Naive thymus-derived CD4-positive, alpha-beta T cell (primary cell): ENCODE measurements at places on chromosomes 6 and 20.

DNA sequence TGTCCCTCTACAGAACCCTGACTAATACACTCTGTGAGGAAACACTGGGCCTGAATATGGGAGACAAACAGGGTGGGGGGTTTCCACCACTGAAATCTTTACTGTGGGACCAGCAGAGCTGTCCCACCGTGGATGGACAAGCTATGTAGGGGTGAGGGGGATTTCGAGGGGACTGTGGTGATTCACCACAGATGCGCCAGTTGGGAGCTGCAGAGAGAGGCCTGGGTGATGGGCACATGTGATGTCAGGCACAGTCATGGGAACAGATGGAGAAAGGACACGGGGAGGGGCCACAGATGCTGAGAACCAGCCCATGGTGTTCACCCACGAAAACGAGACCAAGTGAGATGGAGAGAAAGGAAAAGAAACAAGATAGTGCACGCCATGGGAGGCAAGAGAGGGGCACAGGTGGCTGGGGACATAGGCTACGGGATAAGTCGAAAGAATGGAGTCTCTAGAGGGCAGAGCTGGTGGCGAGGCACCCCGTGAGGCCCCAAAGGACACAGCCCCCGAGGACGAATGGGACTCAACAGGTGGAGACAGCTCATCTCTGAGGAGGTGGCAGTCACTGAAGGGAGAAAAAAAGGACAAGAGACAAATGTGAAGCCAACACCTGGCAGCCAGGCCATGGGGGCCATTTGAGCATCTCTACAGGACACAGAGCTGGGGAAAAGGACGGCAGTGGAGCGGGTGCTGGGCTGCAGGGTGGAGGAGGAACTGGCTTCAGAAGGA lies 10.5 kb upstream of the RAMACL start:
- no peaks in the 10 kb centered on the region for H3K4me1 ChIP-seq
- no peak for DNase-seq
- no peaks in the 10 kb centered on the region for H3K36me3 ChIP-seq
- no peak overlapping the region for H3K4me3 ChIP-seq

GRCh38 chr20:34888468-34888867 lies 12.1 kb downstream of the ACSS2 start:
- H3K27me3 ChIP-seq, result no peaks in the 10 kb centered on the region
- H3K4me3 ChIP-seq, result no peak overlapping the region
- H3K4me1 ChIP-seq, result peaks cover 13% of the 10 kb centered on the region
- H3K27ac ChIP-seq, result no peak overlapping the region
- peaks cover 16% of the 10 kb centered on the region for H3K36me3 ChIP-seq

DNA sequence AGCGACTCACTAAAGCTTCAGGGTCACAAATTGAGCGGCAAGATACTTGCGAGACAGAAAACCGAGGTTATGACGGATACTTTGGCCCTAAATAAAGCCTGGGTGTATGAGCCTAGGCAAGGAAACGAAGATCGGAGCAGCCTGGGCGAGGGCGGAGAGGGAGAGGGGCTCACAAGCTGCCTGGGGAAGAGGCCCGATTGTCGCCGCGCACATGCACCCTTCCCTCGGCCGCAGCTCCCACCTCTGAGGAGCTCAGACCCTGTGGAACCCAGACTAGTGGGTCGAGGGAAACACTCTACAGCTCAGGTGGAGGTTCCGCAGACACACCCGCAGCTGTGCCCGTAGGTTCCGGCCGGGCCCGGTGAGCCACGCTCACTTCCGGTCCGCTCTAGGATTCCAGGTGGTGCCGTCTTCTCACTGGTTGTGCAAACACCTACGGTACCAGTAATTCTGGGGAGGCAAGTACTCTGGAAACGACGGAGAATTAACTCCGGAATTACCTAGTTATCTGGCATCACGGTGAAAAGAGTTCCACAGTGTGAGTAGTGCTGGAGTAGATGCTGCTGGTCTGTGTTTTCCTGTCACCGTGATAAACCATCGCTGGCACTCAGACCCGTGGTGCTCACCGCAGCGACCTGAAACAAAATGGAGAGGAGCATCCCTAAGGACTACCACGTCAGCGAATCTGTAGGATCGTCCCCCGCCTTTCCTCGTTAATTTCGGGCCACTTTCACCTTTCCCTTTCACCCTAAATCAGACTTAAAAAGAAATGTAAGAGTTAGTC lies 61.5 kb downstream of the GPX5 start:
- no peak overlapping the region for H3K27ac ChIP-seq
- H3K4me3 ChIP-seq, result peak overlapping the region; percentile 54
- H3K27me3 ChIP-seq, result peaks cover 10% of the 10 kb centered on the region
- H3K36me3 ChIP-seq, result no peaks in the 10 kb centered on the region
- peaks cover 9% of the 10 kb centered on the region for H3K4me1 ChIP-seq

- H3K27me3 ChIP-seq, result no peaks in the 10 kb centered on the region
- H3K27ac ChIP-seq, result no peak overlapping the region
Observed at GRCh38 chr6:42963855-42964605, 3.5 kb downstream of the GNMT start.

DNA sequence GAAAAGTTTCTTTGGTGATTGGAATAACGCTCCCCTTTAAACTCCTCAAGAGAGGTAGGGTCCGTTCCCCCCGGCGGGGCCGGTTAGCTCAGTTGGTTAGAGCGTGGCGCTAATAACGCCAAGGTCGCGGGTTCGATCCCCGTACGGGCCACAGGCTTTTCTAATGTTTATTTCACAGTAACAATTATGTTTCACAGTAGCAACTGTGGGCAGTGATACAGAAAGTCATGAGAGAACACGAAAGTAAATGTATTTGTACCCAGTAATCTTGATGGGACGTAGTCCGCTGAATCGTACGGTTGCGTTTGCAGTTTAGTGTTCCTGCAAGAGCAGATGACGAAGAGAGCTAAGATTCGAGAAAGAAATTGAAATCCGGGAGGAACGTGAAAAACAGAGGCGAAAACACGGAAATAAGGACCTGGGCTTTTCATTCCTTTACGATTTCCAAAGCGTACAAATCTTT lies 505.5 kb downstream of the PRIM2 start:
- H3K4me3 ChIP-seq, result no peak overlapping the region
- no peak for DNase-seq
- no peaks in the 10 kb centered on the region for H3K36me3 ChIP-seq
- H3K27ac ChIP-seq, result no peak overlapping the region
- H3K27me3 ChIP-seq, result no peaks in the 10 kb centered on the region
- no peaks in the 10 kb centered on the region for H3K4me1 ChIP-seq

DNA sequence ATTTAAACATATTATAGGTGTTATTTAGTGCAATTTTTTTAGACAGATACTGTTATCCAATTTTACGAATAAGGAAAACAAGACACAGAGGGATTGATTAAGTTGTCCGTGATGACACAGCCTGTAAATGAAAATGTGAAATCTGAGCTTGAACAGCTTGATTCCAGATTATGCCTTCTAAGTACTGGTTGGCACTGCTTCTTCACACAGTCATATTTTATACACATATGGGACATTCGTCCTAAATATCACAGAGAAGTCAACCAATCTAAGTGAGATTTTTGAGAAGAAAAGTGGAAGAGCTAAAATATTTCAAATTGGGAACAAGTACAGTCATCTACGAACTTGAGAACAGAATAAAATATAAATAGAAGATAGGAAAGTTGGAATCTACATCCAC lies 756.3 kb downstream of the BCKDHB start:
- no peak for DNase-seq
- H3K36me3 ChIP-seq, result no peaks in the 10 kb centered on the region
- H3K4me3 ChIP-seq, result no peak overlapping the region

DNA sequence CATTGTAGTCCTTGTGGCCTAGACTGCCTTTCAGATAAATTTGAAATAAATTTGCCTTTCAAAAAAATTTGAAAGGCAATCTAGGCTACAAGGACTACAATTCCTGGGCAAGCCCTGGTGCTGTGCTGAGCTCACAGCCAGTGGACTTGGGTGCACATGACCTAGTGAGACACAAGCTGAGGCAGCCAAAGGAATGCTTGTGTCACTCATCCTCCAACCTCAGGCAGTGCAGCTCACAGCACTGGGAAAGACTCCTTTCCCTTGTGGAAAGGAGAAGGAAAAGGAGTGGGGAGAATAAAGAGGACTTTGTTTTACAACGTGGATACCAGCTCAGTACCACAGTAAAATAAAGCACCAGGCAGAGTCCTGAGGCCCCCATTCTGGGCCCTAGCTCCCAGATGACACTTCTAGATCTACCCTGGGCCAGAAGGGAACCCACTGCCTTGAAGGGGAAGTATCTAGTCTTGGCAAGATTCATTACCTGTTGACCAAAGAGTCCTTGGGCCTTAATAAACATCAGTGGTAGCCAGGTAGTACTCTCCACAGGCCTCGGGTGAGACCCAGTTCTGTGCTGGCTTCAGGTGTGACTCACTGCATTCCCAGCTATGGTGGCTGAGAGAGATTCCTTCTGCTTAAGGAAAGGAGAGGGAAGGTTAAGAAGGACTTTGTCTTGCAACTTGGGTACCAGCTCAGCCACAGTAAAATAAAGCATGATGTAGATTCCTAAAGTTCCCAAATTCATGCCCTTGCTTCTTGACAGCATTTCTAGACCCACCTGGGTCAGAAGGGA lies 659.7 kb upstream of the FLRT3 start:
- H3K4me1 ChIP-seq, result no peaks in the 10 kb centered on the region
- H3K4me3 ChIP-seq, result no peak overlapping the region
- H3K27ac ChIP-seq, result no peak overlapping the region
- H3K27me3 ChIP-seq, result no peaks in the 10 kb centered on the region

- no peaks in the 10 kb centered on the region for H3K4me1 ChIP-seq
- DNase-seq, result no peak
- no peak overlapping the region for H3K4me3 ChIP-seq
- no peaks in the 10 kb centered on the region for H3K27me3 ChIP-seq
Observed at GRCh38 chr6:80541181-80541580, 434.7 kb downstream of the BCKDHB start.

GRCh38 chr6:2876210-2877056 lies 26.7 kb downstream of the SERPINB9 start:
- H3K36me3 ChIP-seq, result no peaks in the 10 kb centered on the region
- no peaks in the 10 kb centered on the region for H3K27me3 ChIP-seq
- no peak for DNase-seq

- H3K27ac ChIP-seq, result no peak overlapping the region
- no peaks in the 10 kb centered on the region for H3K27me3 ChIP-seq
- DNase-seq, result no peak
- no peak overlapping the region for H3K4me3 ChIP-seq
Observed at GRCh38 chr6:36082318-36082717, 48.0 kb upstream of the MAPK13 start.

GRCh38 chr6:45772886-45773495 lies 242.7 kb downstream of the CLIC5 start:
- H3K27me3 ChIP-seq, result no peaks in the 10 kb centered on the region
- H3K36me3 ChIP-seq, result no peaks in the 10 kb centered on the region
- no peak overlapping the region for H3K27ac ChIP-seq
- DNase-seq, result no peak

GRCh38 chr20:57004416-57004815 lies 262.0 kb downstream of the BMP7 start:
- no peaks in the 10 kb centered on the region for H3K27me3 ChIP-seq
- H3K4me3 ChIP-seq, result no peak overlapping the region
- no peak for DNase-seq
- no peak overlapping the region for H3K27ac ChIP-seq

GRCh38 chr6:75084872-75085381 lies 120.9 kb downstream of the COL12A1 start:
- no peak overlapping the region for H3K27ac ChIP-seq
- H3K4me1 ChIP-seq, result no peaks in the 10 kb centered on the region
- no peaks in the 10 kb centered on the region for H3K36me3 ChIP-seq
- no peak overlapping the region for H3K4me3 ChIP-seq
- H3K27me3 ChIP-seq, result no peaks in the 10 kb centered on the region
- DNase-seq, result no peak

GRCh38 chr20:49420811-49421295 lies 61.6 kb downstream of the KCNB1 start:
- no peaks in the 10 kb centered on the region for H3K36me3 ChIP-seq
- no peak overlapping the region for H3K27ac ChIP-seq
- no peaks in the 10 kb centered on the region for H3K27me3 ChIP-seq
- H3K4me3 ChIP-seq, result no peak overlapping the region
- no peaks in the 10 kb centered on the region for H3K4me1 ChIP-seq
- no peak for DNase-seq

DNA sequence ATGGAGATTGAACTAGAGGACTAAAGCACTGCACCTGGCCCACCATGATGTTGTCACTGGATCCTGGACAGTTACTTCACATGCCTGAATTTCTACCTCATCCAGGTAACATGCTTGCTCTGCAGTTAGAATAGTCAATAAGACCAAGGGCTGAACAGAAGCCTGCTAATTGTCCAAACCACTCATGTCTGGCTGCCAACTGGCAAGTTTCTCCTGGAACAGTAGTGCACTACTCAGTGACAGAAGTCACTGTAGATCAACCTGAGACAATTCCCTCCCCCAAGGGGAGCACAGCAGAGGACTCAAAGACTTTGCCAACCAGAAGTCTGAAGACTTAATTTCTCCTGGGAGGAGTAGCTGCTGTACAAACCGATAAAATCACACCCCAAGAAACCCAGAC lies 454.6 kb upstream of the MARCKS start:
- H3K27ac ChIP-seq, result no peak overlapping the region
- H3K4me1 ChIP-seq, result no peaks in the 10 kb centered on the region
- no peak for DNase-seq
- H3K27me3 ChIP-seq, result no peaks in the 10 kb centered on the region
- no peak overlapping the region for H3K4me3 ChIP-seq

- H3K4me1 ChIP-seq, result no peaks in the 10 kb centered on the region
- no peak for DNase-seq
- no peak overlapping the region for H3K27ac ChIP-seq
- no peaks in the 10 kb centered on the region for H3K27me3 ChIP-seq
Observed at GRCh38 chr20:60851826-60852704, 400.0 kb upstream of the CDH4 start.

DNA sequence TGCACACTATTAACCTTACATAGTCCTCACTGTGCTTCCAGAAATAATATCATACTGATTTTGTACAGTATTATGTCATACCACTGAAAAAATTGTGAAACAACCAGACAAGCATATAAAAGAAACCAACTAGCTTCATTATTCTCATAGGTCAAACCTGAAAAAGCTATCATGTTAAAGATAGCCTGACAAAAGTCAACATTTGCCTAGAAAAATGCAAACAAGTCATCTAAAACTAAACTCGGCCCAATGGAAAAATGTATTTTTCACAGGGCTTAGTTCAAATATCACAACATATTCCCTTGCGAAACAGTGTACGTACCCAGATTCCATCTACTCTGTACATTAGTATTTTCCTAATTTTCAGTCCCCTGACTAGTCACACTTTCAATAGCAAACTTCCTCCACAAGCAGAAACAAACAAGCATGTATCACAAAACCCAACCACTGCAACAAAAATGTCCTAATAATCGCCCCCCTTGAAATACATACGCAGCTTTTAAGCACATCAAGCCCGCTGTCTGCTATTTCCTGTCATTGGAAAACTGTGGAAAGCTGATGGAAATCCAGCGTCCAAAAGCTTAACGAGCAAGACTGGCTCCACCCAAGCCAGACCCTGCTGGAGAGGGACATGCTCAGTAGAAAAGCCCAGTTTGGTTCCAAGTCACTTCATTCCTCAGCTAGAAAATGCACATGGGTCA lies 93.1 kb downstream of the EPB41L2 start:
- H3K27me3 ChIP-seq, result no peaks in the 10 kb centered on the region
- no peak overlapping the region for H3K27ac ChIP-seq
- H3K4me3 ChIP-seq, result no peak overlapping the region
